Inflammatory macrophage (primary cell): ENCODE measurements at places on chromosomes 7 and 10.

GRCh38 chr10:28930514-28931495 lies 253.5 kb downstream of the BAMBI start:
- DNase-seq: no peak

DNA sequence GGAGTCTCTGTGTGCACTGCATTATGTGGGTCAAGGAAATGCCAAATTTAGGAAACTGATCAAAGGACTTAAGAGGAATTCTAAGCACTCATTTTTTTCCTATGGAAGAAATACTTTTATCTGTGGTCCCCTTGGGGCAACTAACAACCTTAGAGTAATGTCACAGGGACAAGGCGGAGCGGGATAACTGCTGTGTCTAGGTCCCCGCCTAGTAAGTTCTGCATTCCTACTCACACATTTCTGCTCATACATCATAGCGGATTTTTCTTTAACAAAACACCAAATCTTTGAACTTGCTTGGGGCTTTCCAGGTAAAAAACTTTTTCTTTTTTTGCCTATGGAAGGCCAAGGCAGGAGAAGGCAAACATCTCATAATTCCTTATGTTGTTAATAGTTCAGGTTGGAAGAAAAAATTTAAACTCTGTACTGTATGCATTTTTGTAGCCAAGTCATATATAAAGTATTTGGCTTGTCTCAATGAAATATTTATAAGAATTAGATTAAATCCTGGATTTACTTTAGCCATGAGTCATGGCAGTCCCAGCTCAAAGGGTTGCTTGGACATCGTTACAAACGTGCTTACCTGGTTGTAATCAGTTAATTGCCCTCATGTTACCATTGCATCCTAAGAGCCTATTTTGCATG lies 285.0 kb downstream of the PHTF2 start:
- no peak for DNase-seq

GRCh38 chr10:80694930-80695329 lies 157.2 kb downstream of the SH2D4B start:
- DNase-seq: no peak

DNA sequence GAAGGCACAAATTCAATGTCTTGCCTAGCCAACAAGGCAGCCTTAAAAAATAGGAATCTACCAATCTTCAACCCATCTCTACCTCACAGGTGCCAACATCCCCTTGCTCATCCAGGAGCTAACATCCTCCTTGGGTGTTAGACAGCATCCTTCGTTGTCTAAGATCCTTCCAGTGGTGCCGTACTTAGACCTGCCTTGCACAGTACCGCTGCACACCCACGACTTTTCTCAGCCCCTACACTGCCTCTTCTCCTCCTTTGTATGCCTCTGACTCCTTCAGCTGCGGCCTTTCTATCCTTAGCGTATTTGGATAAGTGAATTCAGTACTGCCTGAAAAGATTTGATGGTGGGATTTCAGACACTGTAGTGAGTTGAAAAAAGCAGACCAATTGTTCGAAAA lies 15.9 kb upstream of the PRTFDC1 start:
- DNase-seq: no peak
